Skin of body (tissue), 3 donors: ENCODE measurements at places on chromosomes 5 and 9. TPM values are rescaled to one million over a fixed set of nuclear protein-coding genes. Genes with fewer than 3 reads are reported as not detected.

- no peak for DNase-seq
These were observed 9.9 kb downstream of the BBLN start for GRCh38 chr9:128169925-128170324.

- no peak for DNase-seq
These were observed 120.1 kb upstream of the CCL21 start for GRCh38 chr9:34830068-34830467.

- no peak for DNase-seq
These were observed 228.5 kb downstream of the COMMD10 start for GRCh38 chr5:116313366-116313765.

DNA sequence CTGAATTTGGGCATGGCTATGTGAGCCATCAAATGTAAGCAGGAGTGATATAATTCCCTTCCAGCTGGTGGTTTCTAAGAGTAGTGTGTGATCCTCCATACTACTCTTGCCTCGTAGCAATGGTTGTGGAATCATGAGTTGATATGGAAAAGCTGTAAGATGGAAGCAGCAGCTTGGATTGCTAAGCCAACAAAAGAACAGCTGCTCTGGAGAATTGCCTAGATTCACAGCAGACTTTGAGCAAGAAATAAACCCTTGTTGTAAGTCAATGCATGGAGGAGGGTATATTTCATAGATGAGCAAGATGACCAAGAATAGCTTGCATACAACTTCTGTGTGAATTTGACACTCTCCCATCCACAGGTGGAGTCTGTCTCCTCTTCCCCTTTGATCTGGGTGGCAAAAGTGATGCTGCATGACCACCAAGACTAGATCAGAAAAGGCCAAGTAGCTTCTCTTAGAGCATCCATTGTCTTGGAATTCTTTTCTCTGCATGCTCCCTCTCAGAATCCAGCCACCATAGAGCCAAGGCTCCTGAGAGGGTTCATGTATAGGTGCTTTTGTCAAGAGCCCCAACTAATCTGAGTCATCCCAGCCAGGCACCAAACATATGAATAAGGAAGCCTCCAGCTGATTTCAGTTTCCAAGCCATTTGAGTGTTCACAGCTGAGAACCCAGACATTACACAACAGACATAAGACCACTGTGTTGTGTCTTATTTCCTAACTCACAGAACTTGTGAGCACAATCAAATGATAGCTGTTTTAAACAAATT lies 79.0 kb downstream of the PRLR start:
- peak; percentile 55 for DNase-seq

GRCh38 chr9:70229579-70229978 lies 29.2 kb upstream of the SMC5 start:
- DNase-seq = no peak

- no peak for DNase-seq
These were observed 503.6 kb downstream of the ELAVL2 start for GRCh38 chr9:23322392-23322791.

- no peak for DNase-seq
These were observed 17.5 kb downstream of the UBE2QL1 start for GRCh38 chr5:6465831-6466790.

DNA sequence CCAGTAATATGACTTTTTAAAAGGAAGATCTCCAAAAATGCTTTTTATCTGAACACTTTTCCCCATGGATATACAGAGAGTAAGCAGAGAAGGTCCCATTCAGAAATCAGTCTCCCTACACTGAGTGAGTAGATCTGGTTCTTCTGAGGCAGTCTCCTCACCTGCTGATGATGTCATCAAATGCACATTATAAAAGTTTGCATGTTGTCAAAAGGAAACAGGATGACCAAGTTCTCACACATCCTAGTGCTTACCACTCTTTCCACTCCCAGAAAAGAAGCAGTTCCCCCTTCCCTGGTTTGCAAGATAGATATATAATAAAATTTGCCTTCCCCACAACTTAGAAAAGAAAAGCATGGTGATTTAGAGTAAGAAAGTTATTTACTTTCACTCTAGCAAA lies 180.5 kb downstream of the RAB3C start:
- no peak for DNase-seq

DNA sequence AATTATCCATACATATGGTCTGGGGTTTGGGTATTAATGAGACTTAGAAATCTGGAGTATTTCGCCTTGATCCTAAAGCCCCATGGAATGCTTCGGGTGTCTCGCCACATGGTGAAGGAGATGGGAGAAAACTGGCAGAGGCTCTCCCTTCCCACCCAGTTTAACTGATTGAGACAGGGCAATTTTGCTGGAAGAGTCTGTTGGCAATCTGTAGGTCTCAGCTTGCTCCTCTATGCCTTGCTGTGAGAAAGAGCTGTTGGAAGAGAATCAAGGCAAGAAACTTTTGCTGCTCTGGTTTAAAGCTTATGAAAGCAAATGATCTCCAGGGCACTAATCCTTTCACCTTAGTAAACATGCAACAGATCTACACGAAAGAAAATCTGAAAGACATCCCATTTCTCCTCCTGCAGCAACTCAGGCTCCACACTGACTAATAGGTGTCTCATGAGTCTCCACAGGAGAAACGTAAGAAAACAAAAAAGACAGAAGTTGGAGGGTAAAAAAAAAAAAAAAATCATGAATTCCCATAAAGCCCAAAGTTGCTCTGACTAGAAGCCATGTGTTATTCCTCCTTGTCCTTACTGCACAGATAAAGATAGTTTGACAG lies 369.9 kb downstream of the EFNA5 start:
- no peak for DNase-seq

DNA sequence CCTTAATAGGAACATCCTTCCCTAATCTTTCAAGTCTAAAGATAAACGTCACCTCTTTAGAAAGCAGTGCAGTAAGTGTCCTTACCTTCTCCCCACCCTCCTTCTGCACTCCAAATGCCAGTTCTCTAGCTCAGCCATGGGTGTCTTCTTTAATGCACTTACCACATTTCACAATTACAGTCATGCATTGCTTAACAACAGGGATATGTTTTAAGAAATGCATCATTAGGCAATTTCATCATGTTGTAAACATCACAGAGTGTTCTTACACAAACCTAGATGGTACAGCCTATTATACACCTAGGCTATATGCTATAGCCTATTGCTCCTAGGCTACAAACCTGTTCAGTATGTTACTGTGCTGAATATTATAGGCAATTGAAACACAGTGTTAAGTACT lies 91.2 kb downstream of the RFX3 start:
- no peak for DNase-seq

- no peak for DNase-seq
These were observed 203.1 kb upstream of the ARRDC3 start for GRCh38 chr5:91586232-91586631.

- no peak for DNase-seq
These were observed 410.9 kb downstream of the PLK2 start for GRCh38 chr5:58048954-58049353.

DNA sequence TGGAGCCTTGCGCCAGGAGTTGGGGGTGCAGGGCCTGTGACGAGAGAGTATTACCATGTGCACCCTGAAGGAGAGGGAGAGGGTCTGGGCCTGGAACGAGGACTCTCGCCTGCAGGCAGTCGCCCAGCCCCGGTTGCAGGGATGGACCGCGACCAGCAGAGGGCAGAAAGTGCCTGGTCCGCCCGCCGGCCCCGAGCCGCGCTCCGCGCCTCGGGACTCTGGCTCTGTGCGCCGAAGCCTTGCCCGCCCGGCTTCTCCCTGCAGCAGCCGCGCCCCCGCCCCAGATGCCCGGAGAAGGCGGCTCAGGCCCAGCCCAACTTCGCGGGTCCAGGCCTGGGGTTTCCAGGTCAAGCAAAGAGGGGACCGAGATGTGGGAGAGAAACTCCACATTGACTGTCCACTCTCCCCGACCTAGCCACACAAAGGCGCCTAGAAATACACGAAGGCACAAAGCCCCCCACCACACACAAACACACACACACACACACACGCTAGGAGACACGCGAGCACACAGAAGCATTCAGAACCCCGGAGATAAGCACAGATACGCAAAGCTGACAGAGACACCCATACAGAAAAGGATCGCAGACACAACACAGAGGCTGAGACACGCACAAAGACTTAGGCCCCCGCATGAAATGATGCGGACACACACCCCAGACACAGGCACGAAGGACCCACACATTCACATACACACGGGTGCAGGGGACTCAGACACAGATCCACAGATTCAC lies 2.0 kb upstream of the LMX1B start:
- peak; percentile 16 for DNase-seq

GRCh38 chr5:51599587-51599986 lies 216.3 kb downstream of the ISL1 start:
- no peak for DNase-seq

DNA sequence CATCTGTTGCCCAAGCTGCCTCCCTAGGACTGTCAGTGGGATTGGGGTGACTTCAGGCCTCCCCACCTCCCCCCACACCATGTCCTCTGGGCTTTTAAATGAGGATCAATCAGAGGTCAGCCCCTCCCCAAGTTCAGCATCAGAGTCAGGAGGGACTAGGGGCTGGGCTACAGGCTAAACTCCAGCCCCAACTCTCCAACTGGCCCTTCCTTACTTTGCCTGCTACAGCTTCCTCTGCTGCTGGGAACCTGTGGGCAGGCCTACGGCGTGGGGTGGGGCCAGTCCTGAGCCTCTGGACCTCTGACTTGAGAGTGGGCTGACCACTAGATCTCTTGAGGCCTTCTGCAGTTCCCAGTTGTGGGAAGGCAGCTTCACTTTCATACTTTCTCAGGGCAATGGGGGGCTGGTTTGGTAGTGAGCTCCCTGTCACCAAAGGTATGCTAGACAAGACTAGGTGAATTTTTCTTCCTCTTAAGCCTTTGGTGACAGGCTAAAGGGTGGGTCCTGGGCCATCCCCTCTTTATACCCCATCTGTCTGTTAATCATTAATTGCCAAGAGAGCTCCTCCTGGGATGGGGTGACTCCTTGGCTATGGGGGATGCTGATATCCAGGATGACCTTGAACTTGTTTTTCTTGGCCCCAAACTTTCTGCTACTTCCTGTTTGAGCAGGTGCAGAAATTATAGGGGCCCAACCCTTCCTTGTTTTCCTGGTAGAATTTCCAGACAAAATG lies 10.8 kb upstream of the DAB2IP start:
- no peak for DNase-seq

- DNase-seq = no peak
These were observed 6.4 kb downstream of the HOMER1 start for GRCh38 chr5:79507251-79508205.

- no peak for DNase-seq
These were observed 41.3 kb upstream of the CEP72 start for GRCh38 chr5:570886-571285.

- no peak for DNase-seq
These were observed 2.3 kb downstream of the SMIM3 start for GRCh38 chr5:150780816-150781221.

GRCh38 chr9:125043631-125044030 lies 99.7 kb downstream of the SCAI start:
- no peak for DNase-seq

DNA sequence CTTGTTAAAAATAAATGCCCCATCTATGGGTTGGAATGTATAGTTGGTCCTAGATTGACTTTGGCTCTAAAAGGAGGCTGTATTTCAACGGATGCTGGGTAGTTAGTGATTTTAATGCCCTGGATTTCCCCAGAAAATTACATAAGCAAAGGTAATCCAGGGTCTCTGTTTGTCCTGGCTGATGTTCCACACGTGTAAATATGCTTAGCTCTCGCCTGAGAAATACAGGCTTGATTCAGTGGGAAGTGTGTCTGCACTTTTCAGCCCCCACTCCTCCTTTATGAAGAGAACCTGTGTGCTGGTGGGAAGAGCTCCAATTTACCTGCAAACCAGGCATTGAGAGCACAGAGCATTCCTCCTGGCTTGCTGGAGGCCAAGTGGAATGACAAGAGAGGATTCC lies 294.6 kb upstream of the CLINT1 start:
- no peak for DNase-seq

DNA sequence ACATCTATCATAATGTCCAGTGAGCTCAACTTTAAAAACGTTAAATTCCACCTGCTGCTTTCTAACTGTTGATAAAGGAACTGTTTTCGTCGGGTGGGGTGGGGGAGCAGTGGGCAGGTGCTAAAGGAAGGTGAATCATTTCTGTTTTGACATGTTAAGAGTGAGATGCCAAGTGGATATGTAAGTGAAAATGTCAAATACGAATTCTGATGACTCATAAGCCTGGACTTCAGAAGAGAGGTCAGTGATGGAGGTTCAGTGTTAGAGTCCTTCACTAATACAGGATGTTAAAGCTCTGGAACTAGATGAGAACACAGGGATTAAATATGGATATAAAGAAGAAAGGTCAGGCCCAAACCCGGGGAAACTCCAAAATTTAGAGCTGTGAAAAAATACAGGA lies 617.9 kb upstream of the CTNND2 start:
- DNase-seq = no peak

- no peak for DNase-seq
These were observed 351.5 kb downstream of the BNC2 start for GRCh38 chr9:16519001-16519400.

DNA sequence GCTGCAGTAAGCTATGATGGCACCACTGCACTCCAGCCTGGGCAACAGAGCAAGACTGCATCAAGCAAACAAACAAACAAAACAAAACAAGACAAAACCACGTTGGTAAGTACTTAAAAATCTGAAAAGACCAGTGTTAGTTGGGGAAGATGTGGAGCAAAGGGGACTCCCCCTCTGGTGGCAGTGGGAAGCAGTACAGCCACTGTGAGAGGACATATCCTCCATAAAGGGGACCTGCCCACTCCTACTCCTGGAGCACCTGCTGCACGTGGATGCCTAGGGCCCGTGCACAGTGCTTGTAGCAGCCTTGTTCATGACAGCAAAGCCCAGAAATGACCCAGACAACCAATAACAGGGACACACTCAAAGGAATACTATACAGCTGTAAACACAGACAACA lies 17.0 kb upstream of the IPPK start:
- no peak for DNase-seq

FBP1 gene
- 5.1 TPM for total RNA-seq

STPG3 gene
- not detected for total RNA-seq

TBCA gene
- total RNA-seq = 76.8 TPM

IL4 gene
- total RNA-seq = not detected

TMOD1 gene
- total RNA-seq = 9.3 TPM

CBY3 gene
- total RNA-seq = not detected

PCDHB3 gene
- total RNA-seq = 2.7 TPM
